Activated CD8-positive, alpha-beta memory T cell treated with anti-CD3 and anti-CD28 coated beads for 24 hours (primary cell): ENCODE measurements at places on chromosomes 7 and 10.

GRCh38 chr7:80721883-80722615 is 83.6 kb downstream of the CD36 start:
- DNase-seq, result no peak

GRCh38 chr10:12902135-12902572 is 99.4 kb downstream of the CCDC3 start:
- DNase-seq, result peak; percentile 67

GRCh38 chr10:88764110-88764509 is 4.3 kb downstream of the LIPN start:
- no peak for DNase-seq

- DNase-seq, result no peak
Measured at GRCh38 chr10:18044976-18045720, 93.4 kb downstream of the SLC39A12 start.

- no peak for DNase-seq
Measured at GRCh38 chr7:22597844-22598243, 97.9 kb upstream of the STEAP1B start.

DNA sequence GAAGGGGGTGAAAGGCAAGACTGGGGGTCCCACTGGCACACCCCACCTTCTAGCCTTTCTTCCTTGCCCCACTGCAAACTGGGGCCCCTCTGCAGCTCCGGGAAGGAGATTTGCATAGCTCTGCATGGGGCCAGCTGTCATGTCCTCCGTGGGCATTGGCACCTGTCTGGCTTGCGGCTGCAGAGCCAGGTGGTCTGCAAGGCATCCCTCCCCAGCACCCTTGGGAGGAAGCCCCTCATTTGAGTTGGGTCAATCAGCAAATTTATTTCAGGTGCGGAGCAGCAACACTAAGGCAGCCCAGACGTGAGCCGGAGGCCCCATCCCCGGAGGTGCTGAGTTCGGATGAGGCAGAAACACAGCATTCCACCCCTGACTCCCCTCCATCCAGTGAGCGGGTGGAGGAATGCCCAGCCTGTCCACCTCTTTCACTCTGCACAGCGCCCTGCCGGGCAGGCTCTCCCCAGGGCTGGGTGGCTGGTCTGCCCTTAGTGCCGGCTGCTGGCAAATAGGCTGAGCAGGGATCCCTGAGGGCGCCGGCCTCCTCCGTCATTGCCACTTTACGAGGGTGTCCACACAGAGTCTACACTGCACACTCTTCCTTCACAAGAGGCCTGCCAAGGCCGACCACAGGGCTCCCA is 143.2 kb downstream of the TCERG1L start:
- DNase-seq, result no peak

DNA sequence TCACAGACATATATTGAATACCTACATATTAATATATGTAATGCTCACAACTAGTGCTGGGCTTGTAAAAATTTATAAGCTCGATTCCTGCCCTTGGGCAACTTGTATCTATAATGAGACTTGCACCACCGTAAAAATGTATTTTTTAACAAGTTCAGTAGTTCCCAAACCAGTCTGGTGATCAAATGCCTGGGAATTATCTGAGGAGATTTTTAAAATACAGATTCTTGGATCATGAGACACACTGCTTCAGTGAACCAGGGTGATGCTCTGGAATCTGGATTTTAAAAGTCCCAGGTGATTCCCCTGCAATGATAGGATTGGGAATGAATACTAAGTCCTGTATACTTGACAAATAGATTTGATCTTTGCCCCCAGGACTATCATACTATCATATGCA is 4.3 kb upstream of the MICU1 start:
- DNase-seq, result no peak

DNA sequence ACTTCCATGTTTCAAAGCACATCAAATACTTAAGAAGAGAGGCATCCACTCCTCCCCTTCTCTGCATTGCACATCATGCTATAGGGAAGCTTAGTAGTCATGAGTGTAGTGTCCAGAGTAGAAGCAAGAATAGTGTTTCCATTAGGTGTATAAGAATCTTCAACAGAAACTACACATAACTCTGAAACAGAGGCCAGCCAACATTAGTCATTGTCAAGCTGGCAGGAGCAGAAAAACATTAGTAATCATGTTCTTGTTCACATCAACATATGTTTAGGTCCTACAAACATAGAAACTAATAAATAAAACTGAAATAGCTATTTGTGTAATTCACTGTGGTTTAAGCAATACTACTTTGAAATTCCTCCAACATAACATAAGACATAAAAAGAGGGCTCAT is 370.2 kb downstream of the PPP1R3A start:
- DNase-seq, result no peak

DNA sequence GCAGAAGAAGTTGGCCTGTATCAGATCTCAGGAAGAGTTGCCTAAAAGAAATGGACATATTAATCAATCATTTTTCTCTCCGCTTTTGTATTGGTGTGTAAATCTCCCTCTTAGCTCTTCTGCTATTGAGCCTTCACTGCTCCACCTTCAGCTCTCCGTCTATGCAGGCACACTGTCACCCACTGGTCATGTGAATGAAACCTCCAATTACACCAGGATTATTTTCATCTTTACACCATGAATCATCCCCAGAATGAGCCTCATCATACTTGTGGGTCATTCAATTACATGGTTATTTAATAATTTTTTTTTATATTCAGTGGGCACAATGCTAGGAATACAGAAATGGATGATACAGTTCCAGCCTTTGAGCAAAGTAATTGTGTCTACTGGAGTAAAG is 92.6 kb downstream of the LRRC4 start:
- DNase-seq, result no peak

DNA sequence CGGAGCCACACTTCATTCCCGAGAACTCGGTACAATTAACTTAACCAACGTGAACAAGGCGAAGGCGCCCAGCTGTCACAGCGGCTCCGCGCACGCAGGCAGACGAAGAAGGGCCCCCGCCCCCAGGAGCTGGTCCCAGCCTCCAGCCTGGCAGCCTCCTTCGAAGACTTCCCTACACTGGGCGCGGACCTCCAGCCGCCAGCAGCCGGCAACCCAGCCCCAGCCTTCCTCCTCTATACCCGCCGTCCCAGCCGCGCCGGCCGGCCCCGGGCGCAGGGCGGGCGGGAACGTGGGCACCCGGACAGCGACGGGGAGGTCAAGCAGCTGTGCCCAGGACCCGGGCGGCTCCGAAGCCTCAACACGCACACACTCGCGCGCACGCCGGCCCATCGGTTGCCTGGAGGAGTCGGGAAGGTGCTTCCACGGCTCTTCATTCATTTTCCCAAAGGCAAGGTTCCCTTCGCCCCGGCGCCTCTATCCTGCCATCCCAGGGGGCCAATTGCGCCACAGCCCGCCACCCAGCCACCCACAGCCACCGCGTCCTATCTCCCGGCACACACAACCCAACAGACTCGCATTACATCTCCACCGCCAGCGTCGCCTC is 1.6 kb downstream of the CHST15 start:
- no peak for DNase-seq
